ENCODE measurements at places on chromosomes 7 and 10.

GRCh38 chr7:148623586-148624282 is 33.2 kb downstream of the C7orf33 start:
- DNase-seq = peak; percentile 55

DNA sequence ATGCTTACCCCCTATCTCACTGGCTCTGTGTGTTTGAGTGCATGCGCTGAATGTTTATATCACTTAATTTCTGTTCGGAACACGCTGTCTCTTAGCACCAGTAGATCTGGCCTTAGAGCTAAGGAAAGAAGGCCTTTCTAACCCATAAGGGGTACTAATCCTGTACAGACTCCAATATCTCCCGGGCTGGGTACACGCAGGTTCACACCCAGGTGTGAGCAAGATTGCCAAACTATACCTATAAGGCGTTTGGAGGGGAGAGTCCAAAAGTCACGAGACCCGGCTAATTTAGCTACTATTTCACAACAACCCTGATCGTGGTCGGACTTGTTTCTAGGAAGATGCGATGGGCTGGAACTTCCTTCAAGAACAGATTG is 727 bp upstream of the PDSS1 start:
- no peak for DNase-seq

DNA sequence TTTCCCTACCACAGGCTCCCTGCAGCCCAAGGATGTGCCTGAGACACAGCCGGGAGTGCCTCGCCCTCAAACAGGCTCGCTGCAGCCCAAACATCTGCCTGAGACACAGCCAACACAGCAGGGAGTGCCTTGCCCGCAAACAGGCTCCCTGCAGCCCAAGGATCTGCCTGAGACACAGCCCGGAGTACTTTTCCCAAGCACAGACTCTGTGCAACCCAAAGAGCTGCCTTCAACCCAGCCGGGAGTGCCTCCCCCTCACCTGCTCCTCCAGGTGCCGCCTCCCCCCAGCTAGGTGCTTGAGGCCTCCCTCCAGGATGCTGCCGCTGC is 42.9 kb downstream of the ANTXRL start:
- DNase-seq = no peak

DNA sequence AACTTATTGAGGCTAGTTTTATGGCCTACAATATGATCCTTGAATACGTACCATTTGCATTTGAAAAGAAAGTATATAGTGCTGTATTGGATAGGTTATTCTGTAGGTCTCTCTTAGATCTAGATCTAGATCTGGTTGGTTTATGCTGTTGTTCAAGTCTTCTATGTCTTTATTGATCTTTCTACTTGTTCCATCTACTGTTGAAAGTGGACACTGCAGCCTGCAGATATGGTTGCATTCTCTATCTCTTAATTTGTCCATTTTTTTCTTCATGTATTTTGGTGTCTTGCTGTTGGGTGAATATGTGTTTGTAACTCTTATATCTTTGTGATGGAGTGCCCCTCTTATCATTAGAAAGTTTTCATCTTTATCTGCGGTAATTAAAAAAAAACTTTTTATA is 139.4 kb upstream of the PCDH15 start:
- no peak for DNase-seq

DNA sequence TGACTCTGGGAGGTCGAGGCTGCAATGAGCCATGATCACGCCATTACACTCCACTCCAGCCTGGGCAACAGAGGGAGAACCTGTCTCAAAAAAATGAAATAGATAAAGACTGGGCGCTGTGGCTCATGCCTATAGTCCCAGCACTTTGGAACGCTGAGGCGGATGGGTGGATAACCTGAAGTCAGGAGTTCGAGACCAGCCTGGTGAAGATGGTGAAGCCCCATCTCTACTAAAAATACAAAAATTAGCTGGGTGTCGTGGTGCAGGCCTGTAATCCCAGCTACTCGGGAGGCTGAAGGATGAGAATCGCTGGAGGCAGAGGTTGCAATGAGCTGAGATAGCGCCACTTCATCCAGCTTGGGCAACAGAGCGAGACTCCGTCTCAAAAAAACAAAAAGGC is 1.1 kb upstream of the DDX21 start:
- no peak for DNase-seq

- no peak for DNase-seq
Observed at GRCh38 chr7:83267141-83267631, 104.5 kb upstream of the PCLO start.

GRCh38 chr7:1733206-1733907 is 63.3 kb downstream of the ELFN1 start:
- DNase-seq = no peak

DNA sequence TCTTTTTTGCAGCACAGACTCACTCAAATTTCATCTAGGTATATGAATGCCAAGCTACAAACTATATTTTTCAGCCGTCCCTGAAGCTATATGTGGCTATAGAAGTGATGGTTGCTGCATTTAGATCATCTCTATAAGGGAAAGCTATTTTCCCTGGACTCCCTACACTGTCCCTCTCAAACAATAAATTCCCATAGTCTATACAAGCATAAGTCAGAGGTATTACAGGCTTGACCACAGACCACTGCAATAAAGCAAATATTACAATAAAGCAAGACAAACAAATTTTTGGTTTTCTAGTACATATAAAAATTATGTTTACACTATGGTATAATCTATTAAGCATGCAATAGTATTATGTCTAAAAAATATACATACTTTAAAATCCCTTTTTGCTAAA is 1015.5 kb upstream of the LRRN3 start:
- DNase-seq = no peak

DNA sequence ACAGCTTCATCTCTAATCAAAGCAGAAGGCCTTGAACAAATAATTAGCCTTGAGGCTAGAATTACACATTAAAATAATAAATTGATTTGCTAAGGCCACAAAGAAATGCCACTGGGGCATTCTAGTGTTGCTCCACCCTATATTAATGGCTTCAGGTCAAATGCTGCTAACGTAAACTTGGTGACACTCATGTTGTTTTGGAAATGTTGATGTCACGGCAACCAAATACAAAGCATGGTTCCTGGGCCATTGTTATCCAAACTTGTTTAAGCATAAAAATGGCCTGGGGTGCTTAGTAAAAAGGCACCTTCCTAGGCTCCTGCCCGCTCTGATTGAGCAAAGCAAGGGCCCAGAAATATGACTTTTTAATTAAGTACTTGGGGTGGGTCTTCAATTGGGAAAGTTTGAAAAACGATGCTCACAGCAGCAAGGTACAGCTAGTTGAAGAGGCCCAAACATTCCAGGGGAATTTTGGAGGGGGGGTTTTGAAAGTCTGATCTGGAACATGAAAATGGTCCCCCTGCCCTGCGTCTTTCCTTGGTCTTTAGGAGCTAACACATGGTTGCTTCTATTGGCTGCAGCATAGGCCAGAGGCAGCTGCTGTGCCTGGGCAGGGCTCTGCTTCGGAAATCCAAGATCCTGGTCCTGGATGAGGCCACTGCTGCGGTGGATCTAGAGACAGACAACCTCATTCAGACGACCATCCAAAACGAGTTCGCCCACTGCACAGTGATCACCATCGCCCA is 67.8 kb downstream of the ABCC2 start:
- DNase-seq = no peak

- peak; percentile 68 for DNase-seq
Observed at GRCh38 chr10:101485681-101486554, 102.1 kb downstream of the POLL start.

- DNase-seq = no peak
Observed at GRCh38 chr10:12051241-12051640, 8.6 kb upstream of the UPF2 start.

- DNase-seq = peak; percentile 2
Observed at GRCh38 chr10:126349101-126349500, 39.2 kb downstream of the ADAM12 start.

- DNase-seq = peak; percentile 47
Observed at GRCh38 chr7:12458520-12459131, 55.0 kb upstream of the VWDE start.

GRCh38 chr10:127344346-127344745 is 148.0 kb upstream of the INSYN2A start:
- DNase-seq = no peak

GRCh38 chr7:15334536-15335263 is 227.1 kb downstream of the AGMO start:
- DNase-seq = no peak

DNA sequence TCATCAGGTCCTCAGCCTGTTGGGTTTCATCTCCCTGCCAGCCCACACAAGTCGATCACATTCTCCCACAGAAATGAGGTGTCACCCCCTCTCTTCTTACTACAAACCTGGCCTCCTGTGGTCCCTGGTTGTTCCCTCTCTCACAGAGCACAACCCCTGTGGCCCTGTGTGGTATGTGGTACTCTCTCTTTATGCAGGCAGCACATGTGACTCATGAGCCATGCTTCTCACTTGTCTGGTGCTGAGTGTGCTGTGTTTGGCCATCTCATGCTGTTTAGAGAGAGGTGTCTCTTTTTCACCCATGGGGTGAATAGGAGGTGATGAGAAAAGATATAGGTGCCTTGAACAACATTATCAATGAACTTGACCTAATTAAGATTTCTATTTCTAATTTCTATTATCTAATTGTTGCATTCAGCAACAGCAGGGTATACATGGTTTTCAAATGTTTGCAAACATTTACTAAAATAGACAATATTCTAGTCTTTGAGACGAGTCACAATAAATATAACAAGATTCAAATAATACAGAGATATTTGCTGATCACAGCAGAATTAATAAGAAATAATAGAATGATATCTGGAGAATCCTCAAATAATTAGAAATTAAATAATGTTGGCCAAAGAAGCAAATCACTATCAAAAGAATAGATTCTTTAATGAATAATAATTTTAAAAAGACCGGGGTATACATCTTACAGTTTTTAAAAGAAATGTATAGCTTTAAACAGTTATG is 633.8 kb upstream of the IGFBP3 start:
- DNase-seq = no peak

GRCh38 chr7:93622036-93623033 is 47.8 kb upstream of the CALCR start:
- DNase-seq = peak; percentile 34

DNA sequence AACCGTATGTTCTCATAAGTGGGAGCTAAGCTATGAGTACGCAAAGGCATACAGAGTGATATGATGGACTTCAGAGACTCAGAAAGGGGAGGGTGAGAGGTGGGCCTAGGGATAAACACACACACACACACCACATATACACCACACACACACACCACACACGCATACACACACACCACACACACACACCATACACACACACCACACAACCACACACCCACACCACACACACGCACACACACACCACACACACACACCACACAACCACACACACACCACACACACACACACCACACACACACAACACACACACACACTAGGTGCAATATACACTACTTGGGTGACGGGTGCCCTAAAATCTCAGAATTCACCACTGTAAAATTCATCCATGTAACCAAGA is 113.6 kb upstream of the ADAM12 start:
- DNase-seq = no peak

GRCh38 chr7:142878315-142878714 is 7.2 kb downstream of the TRPV6 start:
- no peak for DNase-seq

GRCh38 chr7:13770305-13770704 is 219.2 kb downstream of the ETV1 start:
- no peak for DNase-seq

- DNase-seq = no peak
Observed at GRCh38 chr10:78286186-78286585, 252.5 kb downstream of the RPS24 start.

- DNase-seq = no peak
Observed at GRCh38 chr10:117320050-117320665, 55.1 kb downstream of the PDZD8 start.

GRCh38 chr10:48291190-48291589 is 15.3 kb upstream of the MAPK8 start:
- DNase-seq = no peak

GRCh38 chr10:33352615-33353014 is 18.1 kb upstream of the NRP1 start:
- no peak for DNase-seq

DNA sequence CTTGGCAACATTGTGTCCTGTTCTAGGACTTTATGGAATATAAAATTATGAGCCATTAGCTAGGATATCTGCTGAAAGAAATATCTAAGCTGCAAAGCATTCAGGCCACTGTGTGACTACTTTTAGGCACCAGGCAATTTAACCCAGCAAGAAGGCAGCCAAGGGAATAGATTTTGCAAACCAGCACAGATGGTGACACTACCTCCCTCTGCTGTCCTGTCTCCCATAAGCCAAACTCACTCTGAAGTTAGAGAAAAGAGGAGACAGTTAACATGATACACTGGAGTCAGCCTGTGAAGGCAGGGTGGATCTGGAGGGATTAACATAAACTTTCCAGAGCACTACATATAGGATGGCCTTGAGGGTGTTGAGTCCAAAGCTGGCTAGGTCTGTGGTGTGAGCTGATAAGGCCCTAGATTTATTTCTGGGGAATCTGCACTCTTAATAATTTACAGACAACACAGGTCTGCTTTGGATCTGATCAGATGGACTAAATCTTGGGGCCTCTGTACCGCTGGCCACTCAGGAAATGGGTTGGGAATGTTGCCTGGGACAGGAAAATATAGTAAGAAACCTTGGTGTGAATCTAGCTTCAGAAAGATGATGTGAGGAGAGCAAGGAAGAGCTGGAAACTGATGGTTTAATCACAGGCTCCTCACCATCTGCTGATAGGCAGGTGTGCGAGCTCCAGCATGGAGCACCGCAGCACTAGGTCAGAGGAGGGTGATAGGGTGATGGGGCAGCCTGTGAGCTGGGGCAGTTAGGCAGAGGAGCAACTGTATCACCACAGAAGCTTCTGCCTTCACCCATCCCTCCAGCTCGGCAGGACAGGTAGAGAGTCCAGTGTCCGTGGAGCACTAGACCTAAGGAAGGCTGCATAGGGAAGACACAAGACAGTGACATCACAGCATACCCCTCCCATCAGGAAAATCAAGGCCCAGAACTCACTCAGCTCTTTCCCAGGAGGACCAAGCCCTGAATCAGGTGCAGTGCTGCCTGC is 229.9 kb upstream of the PRSS1 start:
- no peak for DNase-seq

- DNase-seq = no peak
Observed at GRCh38 chr7:15016766-15017165, 114.2 kb upstream of the DGKB start.

DNA sequence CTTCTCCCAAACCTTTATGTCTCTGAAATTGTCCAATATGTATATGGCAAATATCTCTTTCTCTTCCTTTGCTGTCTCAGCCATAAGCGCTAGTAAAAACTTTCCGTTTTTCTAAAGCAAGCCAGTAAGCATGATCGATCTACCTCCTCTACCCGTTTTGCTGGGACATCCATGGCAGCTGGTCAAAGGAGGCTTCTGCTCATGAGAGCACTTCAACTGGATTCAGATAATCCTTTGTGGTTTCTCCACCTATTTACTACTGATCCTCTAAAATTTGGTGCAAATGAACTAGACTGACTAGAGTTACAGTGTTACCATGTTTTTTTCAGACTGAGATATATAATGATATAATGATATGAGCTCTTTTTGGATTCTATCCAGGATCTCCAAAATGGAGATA is 42.7 kb downstream of the GBF1 start:
- DNase-seq = no peak

DNA sequence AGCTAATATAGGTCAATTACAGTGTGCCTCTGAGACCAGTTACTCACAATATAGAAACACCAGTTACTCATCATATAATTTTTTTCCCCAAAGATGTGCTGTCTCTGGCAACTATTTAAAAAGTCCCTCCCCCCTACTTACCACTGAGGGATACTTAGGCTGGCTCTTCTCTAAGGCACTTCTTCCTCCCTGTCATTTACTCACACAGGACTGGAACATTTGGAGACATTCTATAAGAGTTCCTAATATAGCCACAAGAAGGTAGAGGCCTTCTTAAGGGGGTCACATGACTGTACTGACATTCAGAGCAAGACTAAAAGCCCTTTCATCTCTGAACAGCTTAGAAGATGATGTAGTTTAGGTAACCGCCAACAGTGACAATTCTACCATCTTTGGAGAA is 44.4 kb upstream of the SLIT1 start:
- no peak for DNase-seq
